Glomerular endothelial cell (primary cell): ENCODE measurements at places on chromosomes 1 and 21. TPM values are rescaled to one million over a fixed set of nuclear protein-coding genes. Genes with fewer than 3 reads are reported as not detected.

- DNase-seq, result no peak
Measured at GRCh38 chr1:110696818-110697217, 22.1 kb upstream of the KCNA3 start.

DNA sequence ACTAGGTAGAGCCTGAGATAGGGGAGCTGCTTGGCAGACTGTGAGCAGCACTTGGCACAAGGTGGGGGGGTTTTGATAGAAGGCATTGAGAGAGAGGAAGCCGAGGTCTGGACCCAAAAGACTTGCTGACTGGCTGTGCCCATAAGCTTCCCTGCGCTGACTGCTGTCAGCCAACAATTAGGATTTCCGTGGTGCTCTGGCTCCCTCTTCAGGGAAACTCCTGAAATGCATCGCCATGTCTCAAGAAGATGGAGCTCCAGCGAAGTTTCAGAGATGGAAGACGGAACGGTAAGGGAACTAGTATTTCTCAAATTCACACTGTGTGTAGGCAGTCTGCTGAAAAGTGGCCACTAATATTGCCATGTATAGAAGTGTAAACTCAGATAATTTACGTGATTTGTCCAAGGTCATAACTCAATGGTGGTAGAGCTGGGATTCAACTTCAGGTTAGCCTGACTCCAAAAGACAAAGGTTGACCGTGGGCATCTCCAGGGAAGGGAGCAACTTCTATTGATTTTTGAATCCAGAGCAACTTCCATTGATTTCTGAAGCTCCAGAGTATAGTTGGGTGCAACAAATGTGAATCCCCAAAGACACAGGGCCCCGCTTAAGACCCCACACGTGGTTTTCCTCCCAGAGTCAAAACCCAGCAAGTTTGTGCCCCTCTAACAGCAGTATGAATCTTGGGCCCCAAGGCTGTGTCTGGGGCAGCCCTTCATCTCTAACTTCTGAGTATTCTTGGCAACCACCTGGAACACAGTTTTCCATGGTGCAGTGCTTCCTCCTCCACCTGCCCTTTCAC lies 44.5 kb upstream of the CRNN start:
- DNase-seq, result peak; percentile 41

DNA sequence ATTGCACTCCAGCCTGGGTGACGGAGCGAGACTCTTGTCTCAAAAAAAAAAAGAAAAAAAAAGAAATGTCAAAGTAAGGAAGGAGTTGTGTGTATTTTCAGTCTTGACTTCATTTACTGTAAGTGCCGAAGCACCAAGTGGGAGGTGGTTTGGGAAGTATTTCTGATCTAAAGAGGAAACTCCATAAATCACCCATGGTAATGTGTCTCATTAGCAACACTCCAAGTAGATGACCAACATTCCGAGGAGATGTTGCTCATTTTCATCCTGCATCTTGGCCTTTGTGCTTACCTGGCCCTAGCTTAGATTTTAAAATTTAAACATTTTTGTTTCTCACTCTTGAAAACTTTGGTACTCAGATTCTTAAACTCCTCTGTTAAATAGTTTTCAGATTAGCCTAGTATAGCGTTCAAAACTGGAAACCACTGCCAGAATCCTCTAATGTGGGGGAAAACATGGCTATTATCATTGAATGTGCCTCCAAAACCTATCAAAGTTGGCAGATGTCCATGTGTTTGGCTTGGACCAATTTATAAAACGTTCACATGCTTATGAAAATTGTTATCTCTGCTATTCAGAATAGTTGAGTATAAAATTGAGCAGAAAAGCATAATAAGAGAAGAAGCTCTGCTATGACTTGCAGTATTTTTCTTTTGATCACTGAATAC lies 110.4 kb downstream of the NFIA start:
- no peak for DNase-seq

DNA sequence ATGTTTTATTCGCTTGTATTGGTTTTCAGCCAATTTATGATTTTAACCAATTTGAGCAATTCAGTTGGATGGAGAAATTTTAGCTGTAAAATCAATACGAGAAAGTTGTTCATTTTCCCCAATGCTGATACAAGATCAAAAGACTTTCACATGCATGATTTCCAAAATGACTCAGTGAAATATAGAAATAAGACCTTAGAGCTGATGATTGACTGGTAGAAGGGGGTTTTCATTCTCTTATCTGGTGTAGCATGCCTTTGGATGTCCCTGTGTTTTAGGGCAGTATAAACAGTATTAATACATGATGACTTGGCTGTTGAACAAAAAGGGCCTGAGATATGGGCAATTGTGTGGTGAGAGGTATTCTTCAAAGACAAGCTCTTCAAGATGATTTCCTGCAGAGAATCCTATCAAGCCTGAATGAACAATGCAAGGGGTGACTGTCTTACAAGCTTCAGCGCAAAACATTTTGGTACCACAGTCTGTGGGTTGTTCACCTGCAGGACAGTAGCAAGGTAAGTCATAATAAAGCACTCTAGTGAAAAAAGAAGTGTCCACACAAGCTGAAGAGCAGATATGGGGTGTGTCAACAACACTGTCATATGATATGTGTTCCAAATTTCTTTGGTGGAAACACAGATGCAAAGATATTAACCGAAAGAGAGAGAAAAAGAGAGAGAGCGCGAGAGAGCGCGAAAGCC lies 156.2 kb downstream of the TNFSF18 start:
- no peak for DNase-seq

- no peak for DNase-seq
Measured at GRCh38 chr1:84742653-84743052, 52.4 kb upstream of the SSX2IP start.

- no peak for DNase-seq
Measured at GRCh38 chr1:81197591-81197990, 603.1 kb upstream of the ADGRL2 start.

DNA sequence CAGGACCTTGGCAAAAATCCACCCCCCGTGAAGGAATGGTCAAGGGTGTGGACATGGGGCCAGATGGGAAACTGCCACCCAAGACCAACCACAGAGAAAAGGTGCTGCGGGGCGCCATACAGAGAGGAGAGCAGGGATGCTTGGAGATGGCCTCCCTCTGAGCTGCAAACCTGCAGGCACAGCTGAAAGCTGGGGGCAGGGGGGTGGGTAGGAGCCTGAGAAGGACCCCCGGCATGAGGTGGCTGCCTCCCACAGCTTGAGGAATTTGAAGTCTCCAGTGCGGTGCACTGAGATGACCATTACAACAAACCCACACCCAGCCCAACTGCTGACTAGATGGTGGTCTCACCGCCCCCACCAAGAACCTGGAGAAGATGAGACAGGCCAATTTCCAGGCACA lies 84.8 kb downstream of the WDR4 start:
- DNase-seq, result no peak

SLFNL1 gene
- total RNA-seq, result 0.05 and 0.18 TPM in 2 replicates

FCGR3A gene
- not detected in 2 replicates for total RNA-seq

- DNase-seq, result peak; percentile 77
Measured at GRCh38 chr1:193971595-193971994, 785.2 kb upstream of the B3GALT2 start.

DNA sequence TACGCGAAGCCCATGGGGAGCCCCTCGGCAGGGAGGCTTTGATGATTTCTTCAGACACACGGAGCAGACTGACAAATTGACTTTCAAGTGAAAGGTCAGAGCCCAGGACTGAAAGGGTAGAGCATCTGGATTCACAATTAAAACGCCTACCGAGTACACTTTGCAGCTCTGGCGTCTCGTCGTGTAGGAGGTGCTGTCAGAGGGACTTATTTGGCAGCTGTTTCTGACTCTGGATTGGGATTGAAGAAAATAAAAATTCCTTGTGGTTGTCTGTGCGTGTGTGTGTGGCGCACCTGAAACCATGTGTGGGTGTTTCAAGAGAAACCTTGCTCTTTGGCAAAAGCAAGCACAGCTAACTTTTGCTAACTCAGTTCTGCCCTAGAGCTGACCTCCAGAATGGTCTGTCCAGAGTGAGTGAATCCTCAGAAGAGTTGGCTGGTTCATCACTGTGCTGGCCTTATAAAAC lies 348.7 kb downstream of the HLX start:
- no peak for DNase-seq

DNA sequence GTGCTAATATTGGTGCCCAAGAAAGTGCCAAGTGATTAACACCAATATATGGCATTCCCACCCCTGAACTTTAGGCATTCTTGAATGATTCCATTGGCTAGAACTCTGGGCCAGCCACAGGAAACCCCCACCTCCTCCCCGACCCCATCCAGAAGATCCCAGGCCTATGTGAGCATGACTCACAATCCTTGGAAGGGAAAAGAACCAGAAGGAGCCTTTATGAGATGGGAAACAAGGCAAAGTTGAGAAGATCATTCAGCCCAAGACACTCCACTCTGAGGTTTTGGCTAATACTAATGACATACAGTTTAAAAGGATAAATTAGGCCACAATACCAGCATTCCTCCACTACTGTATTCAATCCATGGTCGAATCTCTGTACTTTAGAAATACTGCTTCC lies 21.8 kb downstream of the ELK4 start:
- DNase-seq, result no peak

C1orf56 gene
- total RNA-seq, result 2.4 and 2.9 TPM in 2 replicates

TRNP1 gene
- 65.4 and 169 TPM in 2 replicates for total RNA-seq

GRCh38 chr1:239308701-239309333 lies 77.6 kb upstream of the CHRM3 start:
- DNase-seq, result no peak
